ENCODE measurements at places on chromosomes 4 and X.
A peak's percentile ranks its signal among the peaks of the same experiment; 100 is the strongest.

- no peak for DNase-seq
These were observed 57.4 kb downstream of the MOSPD2 start for GRCh38 chrX:14930663-14931062.

- no peak for DNase-seq
These were observed 103.6 kb downstream of the GNL3L start for GRCh38 chrX:54633641-54634040.

DNA sequence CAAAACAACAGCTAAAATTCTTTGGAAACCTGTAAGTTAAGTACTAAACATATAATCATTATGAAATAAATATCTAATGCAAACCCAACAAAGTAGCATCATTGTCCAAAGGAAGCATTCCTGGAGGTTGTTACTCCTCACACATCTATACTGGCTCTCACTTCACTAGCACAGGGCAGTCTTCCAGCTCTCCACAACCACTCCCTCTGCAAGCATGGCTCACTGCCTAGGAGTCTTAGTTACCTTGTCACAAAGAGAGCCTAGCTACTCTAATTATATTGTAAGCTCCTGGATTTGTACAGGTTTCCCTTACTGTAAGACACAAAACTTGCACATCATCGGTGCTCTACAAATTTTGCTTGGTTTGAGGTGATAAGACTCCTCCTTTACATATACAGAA, 76.1 kb downstream of the AMMECR1 start:
- DNase-seq = no peak

- DNase-seq = no peak
These were observed 99.5 kb upstream of the FAM9B start for GRCh38 chrX:9133426-9133825.

DNA sequence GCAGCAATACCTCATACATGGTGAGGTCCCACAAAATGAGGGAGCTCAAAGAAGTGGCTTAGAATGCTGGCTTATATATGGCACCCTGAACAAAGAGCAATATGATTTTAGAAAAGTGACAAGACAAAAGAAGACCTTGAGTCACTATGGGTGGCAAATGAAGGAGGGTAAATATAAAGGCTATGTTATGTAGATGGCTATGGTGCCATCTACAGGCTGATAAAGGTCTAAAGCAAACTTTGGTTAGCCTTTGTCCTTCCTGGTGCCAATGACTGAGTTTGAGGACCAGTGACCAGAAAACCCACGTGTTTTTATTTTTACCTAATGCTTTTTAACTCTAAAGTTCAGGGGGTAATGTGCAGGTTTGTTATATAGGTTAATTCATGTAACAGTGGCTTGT, 151.8 kb downstream of the CCNG2 start:
- DNase-seq = peak; percentile 40

DNA sequence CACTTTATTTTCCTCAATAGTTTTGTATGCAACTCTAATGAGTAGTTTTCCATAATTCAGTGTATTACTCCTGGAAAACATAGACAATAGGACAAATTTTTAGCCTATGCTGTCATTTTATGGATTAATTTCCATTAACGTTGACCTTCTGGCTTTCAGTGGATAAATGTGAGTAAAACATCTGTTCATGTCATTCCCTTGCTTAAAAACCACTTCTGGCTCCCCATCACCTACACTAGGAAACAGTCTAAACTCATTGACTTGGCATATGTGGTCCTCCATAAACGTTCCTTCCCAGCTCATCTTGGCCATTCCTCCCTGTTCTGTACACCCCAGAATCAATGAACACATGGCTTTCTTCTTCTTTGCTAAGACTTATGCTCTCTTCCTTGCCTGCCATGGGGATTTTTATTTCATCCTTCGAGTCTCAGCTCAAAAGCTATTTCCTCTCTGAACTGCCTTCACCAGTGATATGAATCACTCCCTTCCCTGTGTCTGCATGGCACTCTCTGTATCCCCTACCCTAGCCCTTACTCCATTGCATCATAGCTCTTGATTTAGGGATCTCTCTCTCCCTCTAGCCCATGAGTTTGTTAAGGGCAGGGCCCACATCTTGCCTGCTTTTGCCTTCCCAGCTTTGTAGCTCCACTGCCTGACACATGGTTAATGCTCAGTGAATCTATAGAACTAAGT, 34.8 kb downstream of the DOCK11 start:
- no peak for DNase-seq

DNA sequence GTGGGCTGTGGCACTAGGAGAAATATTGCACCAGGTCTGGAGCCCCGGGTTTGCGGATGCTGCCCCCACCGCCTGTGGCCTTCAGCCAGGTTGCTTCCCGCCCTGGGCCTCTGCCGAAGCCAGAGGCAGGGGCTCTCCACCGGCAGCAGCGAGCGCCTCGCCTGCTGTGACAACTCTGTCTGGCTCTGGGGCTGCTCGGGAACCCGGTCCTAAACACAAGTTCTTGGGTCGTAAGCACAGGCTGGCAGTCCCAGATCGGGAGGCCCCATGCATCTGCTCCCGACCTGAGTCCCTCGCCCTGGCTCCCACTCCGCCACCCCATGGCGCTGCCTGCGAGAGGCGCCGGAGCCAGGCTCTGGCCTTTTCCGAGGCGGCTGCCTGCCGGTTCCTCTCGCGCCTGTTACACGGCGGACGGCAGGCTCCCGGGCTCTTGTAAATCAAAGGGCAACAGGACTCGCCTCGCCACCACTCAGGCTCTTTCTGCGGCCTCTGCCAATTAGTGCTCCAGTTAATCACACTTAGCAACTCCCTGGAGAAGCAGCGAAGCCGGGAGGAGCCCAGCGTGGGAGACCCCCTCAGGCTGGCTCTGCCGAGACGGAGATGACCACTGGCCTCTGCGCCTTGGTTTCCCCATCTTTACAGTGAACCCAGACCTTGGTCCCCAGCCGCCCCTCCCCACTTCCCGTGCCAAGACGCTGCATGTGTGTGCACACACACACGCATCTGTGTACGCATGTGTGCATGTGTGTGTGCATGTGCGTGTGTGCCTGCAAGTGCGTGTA, 109.2 kb downstream of the DCTD start:
- DNase-seq = no peak

GRCh38 chr4:104294811-104295210, 199.9 kb downstream of the CXXC4 start:
- DNase-seq = no peak

GRCh38 chr4:169668069-169668721, 47.8 kb downstream of the CLCN3 start:
- no peak for DNase-seq

DNA sequence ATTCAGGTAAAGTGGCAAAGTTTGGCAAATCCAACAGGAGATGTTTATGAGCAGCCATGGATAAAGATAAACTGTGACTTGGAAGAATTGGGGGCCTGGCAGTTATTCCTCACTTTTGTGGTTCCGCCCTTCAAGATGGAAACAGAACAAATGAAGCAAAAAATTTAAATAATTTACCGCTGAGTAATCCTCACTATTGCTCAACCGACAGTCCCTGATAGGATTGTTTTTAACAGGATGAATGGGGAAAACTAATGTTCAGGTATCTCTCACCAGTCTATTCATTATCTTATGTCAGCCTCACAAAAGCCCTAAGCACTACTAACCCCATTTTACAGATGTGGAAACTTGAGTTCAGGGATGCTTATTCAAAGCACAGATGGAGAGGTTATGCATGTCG, 90.8 kb downstream of the FNIP2 start:
- DNase-seq = no peak

DNA sequence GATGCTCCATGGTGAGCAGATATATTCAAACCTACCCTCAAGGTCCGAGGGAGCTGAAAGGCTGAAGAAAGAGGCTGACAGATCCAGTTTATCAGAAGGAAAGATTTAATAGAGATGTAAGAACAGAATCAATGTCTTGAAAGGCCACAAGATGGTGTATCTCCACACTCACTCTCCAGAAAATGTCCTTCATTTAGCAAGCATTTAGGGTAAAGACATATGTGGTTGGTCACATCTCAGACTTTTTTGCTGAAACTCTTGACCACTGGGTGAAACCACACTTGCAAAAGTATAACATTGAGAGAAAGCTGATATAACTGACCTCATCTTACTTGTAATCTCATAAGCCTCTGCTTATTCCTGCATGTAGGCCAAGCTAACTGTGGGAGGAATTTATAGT, 745.8 kb upstream of the GALNTL6 start:
- no peak for DNase-seq

DNA sequence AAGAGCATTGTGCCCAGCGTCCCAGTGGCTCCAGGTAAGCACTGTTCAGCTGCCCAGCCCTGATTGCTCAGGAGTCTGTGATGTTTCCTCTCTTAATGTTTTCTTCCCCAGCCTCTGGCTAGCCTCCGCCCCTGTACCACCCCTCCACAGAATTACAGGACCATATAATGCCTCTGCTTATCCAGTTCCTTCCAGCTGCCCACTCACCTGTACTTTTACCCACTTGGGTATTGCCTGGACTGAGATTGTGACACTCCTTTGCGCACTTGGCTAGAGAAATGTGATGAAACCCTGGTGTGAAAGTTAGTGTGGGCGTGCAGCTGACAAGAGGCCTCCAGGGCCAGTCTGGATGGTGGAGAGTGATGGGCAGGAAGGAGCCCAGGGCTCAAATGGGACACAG, at the start of gene AWAT2:
Gene AWAT2 (minus strand): TSS at position 14 of the 400 bp plus-strand sequence. CDS start 6 bp downstream, at position 8.
- no peak for DNase-seq

GRCh38 chr4:53235547-53235946, 130.3 kb downstream of the SCFD2 start:
- no peak for DNase-seq

DNA sequence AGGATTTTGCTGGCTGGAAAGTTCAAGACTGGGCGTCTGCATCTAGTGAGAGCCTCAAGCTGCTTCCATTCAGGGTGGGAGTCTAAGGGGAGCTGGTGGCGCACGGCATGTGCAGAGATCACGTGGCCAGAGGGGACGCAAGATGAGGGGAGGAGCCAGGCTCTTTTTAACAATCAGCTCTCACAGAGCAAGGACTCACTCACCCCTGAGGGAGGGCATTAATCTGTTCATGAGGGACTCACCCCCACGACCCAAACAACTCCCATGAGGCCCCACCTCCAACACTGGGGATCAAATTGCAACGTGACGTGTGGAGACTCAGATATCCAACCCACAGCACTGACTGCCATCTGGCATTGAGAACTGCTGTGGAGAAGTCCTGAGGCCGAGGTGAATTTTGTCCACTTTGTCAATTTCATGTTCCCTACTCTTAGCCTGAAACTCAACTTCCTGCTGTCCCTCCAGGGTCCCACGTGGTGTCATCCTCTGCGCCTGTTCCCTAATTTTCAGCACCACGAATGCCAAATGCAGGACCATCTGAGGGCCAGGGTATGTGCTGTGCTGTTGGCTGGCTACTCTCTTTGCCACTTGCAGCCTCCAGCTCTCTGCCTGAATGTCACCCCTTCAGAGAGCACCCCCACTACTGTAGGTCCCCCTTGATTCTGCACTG, 5.6 kb downstream of the ZFP92 start:
- no peak for DNase-seq

DNA sequence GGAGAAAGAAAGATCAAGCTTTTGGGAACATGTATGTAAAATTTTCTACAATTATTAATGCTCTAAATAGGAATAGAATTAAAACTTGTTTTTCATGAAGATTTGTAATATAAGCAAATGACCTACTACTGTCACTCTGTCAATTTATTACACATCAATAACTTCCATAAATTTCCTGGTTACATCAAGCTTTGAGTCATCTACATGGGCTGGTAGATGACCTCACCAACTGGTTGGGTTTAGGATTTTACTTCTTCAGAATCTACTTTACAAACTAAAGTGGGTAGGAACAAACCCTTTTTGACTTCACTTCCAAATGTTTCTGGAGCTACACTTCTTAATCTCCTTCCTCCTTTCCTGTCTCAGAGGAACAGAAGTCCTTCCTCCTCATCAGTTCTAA, 12.0 kb upstream of the LRAT start:
- no peak for DNase-seq

DNA sequence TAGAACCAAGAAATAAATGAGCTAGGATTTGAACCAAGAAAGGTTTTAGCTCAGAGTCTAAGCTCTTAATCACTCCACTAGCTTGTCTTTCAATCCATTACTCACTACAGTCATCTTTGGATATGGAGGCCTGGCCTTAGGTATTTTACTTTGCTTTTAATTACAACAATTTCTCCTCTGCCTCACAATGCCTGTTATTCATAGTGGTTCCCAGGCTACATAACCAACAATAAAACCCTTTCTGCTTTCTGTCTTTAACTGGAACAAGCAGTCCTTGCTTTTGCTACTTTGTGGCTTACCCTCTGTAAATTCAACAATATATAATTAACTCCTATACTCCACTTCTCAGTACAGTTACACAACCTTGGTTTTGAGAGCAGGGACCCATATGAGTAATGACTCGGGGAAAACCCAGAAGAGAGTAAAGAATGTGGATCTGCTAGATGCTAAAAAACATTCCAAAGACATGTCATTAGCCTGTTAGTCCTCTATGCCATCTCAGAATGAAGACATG, 94.7 kb upstream of the NAP1L5 start:
- no peak for DNase-seq

DNA sequence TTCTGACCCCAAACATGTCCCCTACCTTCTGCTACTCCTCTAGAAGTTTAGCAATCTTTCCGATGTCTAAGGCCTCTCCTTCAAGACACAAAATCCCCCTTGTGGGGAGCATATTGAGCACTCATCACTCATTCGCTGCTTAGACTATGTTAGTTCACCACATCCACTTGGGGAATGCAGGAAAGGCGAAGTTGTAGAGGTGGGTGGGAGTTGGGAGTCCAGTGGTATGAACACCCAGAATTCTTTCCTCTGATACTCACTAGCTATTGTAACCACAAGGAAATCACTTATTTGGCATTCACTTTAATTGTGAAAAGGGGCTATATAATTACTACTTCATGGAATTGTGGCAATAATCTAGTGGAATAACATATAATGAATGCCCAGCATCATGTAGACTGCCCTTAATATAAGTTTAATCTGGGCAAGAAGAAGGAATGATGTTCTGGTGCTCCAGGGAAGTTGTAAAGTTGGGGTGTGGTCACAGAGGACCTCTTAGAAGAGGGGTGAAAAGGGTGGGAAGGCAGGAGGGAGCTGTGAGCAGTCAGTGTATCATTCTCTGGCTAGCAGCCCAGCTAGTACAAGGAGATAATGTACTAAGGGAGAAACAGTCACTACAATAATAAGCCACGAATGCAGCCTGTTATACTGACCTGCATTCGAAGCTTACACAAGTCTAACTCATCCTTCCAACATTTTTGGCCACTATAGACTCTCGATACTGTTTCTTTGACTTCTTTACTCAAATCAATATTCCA, 468.2 kb upstream of the DIPK2B start:
- DNase-seq = no peak

Data from GM12891 (cell line).